ENCODE measurements at places on chromosomes 11 and 22.

- H3K36me3 ChIP-seq, result no peaks in the 10 kb centered on the region
- no peaks in the 10 kb centered on the region for H3K27me3 ChIP-seq
- H3K27ac ChIP-seq, result no peak overlapping the region
- DNase-seq, result no peak
- no peaks in the 10 kb centered on the region for H3K4me1 ChIP-seq
- H3K4me3 ChIP-seq, result no peak overlapping the region
These were observed 146.5 kb upstream of the CCDC179 start for GRCh38 chr11:23006730-23007129.

DNA sequence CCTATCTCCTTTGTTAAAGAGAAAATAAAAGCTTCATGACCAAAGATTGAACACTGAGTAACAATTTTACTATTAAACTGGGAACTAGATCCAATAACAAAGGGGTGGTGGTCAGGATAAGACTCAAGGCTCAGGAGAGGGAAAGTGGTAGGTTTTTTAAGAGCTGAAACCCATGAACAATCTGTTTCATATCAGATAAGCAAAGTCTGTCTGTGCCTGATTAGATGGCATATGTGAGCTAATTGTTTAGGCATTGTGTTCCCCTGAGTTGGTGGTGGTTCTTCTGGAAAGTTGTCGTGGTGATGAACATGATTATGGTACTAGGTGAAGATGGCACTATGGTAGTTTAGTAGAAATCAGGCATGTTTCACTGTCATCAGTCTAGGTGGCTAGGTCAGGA, 24.4 kb downstream of the USP47 start:
- no peak overlapping the region for H3K27ac ChIP-seq
- no peak overlapping the region for H3K4me3 ChIP-seq
- no peaks in the 10 kb centered on the region for H3K27me3 ChIP-seq
- peaks cover 16% of the 10 kb centered on the region for H3K36me3 ChIP-seq

GRCh38 chr11:111272420-111272819, 25.9 kb upstream of the POU2AF3 start:
- H3K27me3 ChIP-seq, result peaks cover 30% of the 10 kb centered on the region
- H3K4me3 ChIP-seq, result no peak overlapping the region
- peaks cover 8% of the 10 kb centered on the region for H3K4me1 ChIP-seq
- H3K36me3 ChIP-seq, result no peaks in the 10 kb centered on the region

DNA sequence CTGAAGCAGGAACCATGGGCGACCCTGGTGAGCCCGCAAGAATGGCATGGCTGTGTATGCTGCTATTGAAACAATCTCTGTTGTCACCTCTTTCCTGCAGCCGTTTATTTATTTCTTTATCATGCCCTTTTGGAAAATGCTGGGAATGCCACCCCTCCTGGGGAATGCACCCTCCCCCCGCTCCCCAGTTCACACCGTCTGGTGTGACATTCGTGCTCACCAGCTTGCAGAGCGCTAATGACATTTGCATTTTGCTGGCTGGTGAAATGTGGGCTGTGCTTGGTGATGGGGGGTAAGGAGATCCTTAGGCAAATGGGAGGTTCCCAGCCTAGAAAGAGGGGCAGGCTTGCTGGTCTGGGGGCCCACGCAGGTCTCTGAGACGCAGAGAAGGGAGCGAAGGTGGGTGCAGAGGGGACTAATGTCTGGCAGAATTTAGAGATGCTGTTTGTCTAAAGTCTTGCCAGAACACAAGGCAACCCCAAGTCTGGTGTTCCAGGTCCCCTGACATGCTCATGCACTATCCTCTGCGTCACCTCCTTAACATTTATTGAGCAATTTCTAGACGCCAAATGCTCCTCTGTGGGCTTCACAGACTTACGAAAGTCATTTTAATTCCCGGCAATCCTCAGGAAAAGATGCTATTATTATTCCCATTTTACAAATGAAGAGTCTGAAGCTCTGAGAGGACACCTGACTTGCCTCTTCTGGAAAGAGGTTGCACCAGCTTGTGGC, 91.7 kb downstream of the TP53I11 start:
- H3K4me1 ChIP-seq, result peaks cover 20% of the 10 kb centered on the region
- peaks cover 46% of the 10 kb centered on the region for H3K27me3 ChIP-seq
- H3K27ac ChIP-seq, result no peak overlapping the region
- H3K36me3 ChIP-seq, result no peaks in the 10 kb centered on the region
- H3K4me3 ChIP-seq, result no peak overlapping the region

GRCh38 chr11:1832920-1833295, 1.9 kb upstream of the SYT8 start:
- no peaks in the 10 kb centered on the region for H3K36me3 ChIP-seq
- no peak for DNase-seq
- no peaks in the 10 kb centered on the region for H3K4me1 ChIP-seq
- H3K4me3 ChIP-seq, result no peak overlapping the region
- H3K27me3 ChIP-seq, result peaks cover 4% of the 10 kb centered on the region

- DNase-seq, result no peak
- no peak overlapping the region for H3K27ac ChIP-seq
- H3K4me1 ChIP-seq, result no peaks in the 10 kb centered on the region
- H3K36me3 ChIP-seq, result no peaks in the 10 kb centered on the region
These were observed 23.1 kb downstream of the MB start for GRCh38 chr22:35593891-35594470.

- H3K4me1 ChIP-seq, result no peaks in the 10 kb centered on the region
- H3K27me3 ChIP-seq, result no peaks in the 10 kb centered on the region
- H3K4me3 ChIP-seq, result no peak overlapping the region
- DNase-seq, result no peak
- H3K36me3 ChIP-seq, result no peaks in the 10 kb centered on the region
These were observed 108.6 kb downstream of the LARGE1 start for GRCh38 chr22:33811686-33812085.

DNA sequence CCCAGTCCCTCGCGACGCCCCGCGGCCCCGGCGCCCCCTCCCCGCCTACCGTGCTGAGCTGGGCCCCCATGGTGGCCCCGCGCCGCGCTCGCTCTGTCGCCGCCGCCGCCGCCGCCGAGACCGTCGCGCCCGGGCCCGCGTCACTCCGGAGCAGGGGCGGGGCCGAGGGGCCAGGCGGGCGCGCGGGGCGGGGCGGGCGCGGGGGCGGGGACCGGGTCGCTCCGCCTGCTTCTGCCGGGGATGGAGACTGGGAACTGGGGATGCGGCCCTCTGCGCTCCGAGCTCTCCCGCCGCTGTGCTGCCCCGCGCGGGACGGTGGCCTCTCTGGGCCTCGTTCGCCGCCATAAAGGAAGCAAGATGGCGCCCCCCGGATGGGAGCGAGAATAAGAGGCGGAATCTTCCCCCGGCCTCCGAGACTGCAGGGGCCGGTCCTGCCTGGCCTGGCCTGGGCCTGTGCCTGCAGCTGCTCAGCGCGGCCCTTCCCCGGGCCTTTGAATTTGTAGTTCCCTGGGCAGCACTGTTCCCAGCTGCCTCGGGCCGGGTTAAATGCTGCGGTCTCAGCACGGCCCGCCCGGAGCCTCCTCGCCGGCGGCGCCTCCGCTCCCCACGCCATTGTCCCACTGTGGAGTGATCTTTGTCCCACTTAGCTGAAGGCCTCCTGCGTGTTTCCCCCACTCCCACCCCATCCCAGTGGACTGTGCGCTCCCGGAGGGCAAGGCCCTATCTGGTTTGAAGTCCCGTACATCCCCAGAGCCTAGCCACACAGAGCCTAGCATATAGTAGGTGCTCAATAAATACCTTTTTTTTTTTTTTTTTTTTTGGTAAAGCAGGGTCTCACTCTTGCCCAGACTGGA, at the start of gene CYB5R3:
Gene CYB5R3 (minus strand): TSS at position 147 of the 854 bp plus-strand sequence. CDS start 77 bp downstream, at position 70.
- peak within 1 kb of the TSS; percentile 92 for H3K4me3 ChIP-seq
- peaks cover 22% of the 10 kb centered on the region for H3K4me1 ChIP-seq
- peak; percentile 81 for DNase-seq
- H3K36me3 ChIP-seq, result peaks cover 4% of the 10 kb centered on the region
- peaks cover 2% of the 10 kb centered on the region for H3K27me3 ChIP-seq

DNA sequence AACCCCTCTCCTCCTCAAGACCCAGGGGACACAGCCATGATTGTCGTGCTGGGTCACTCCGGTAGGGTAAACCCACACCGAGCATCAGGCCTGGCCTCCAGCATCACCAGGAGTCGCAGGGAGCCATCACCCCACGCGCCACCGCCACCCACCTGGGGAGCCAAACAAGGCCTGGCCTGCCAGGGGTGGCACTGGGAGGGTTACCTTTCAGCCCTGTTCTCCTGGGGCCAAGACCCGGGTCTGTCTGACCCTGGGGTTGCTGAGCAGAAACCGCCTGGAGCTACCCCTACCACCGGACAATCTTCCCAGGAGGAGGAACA, 39.3 kb upstream of the NNMT start:
- H3K27me3 ChIP-seq, result no peaks in the 10 kb centered on the region
- no peaks in the 10 kb centered on the region for H3K36me3 ChIP-seq
- H3K4me3 ChIP-seq, result no peak overlapping the region
